Epithelial cell of prostate (primary cell): ENCODE measurements at places on chromosomes 11 and 22.

DNA sequence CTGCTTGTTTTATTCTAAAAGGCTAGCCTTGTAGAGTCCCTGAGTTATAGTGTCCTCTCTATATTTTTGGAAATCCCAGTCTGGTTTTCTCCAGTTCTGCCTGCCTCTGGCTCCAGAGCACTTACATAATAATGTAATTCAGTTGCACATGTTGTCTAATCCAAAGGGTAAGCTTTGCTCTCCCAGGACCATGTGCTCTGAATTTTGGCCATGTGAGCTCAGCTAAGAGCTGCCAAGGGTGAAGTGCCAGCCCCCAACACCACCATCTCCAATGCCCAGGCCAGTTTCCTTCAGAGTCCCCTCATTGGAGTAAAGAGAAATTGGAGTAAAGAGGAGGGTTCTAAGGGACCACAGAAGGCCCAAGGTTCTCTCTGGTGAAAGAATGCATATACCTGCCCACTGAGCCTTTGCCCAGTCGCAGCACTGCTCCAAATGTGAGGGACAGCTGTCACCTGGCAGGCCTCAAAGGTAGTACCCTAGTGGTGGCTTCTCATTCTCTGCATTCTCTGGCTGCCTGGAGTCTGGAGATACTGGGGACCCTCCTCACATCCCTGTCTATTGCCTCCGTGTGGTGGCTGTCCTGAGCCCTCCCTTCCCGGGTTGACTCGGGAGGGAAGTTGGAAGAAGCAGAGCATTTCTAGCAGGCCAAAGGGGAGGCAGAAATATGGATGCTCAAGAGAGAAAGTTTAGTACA is 4.9 kb downstream of the CRY2 start:
- DNase-seq: no peak

GRCh38 chr22:35352214-35353111 is 28.4 kb upstream of the HMOX1 start:
- no peak for DNase-seq

- no peak for DNase-seq
These were observed 6.4 kb upstream of the PKNOX2 start for GRCh38 chr11:125157953-125158680.

GRCh38 chr11:132563050-132563449 is 969.3 kb downstream of the OPCML start:
- DNase-seq: no peak

DNA sequence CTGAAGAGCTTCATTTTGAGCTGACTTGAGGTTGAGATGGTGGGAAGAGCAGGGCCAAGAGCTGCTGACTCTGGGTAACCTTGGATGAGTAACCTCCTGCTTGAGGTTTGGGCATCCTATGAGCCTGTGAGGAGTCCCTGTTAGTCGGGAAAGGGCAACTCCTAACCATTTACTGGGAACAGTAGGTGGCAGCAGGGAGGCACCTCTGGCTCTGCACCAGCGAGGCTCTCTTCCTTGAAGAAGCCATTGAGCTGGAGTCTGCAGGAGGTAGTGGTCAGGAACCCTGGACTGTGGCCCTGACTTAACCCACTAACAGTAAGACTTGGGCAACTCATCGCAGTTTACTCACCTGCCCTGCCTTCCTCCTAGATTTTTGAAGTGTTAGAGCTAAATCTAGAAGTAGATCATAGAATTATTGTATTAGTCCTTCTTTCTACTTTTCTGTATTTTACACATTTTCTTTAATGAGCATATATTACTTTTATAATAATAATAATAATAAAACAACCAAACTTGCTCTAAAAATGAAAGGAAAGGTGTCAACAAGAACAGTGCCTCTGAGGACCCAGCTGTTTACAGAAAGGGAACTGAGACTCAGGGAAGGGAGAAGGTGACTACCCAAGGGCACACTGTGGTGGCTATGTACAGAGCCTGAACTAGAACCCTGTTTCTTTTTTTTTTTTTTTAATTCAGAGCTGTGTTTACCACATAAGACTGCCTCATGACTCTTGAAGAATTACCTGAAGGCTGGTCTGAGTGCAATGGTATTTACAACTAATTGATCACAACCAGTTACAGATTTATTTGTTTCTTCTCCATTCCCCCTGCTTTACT is 47.5 kb downstream of the MEI1 start:
- peak; percentile 39 for DNase-seq

DNA sequence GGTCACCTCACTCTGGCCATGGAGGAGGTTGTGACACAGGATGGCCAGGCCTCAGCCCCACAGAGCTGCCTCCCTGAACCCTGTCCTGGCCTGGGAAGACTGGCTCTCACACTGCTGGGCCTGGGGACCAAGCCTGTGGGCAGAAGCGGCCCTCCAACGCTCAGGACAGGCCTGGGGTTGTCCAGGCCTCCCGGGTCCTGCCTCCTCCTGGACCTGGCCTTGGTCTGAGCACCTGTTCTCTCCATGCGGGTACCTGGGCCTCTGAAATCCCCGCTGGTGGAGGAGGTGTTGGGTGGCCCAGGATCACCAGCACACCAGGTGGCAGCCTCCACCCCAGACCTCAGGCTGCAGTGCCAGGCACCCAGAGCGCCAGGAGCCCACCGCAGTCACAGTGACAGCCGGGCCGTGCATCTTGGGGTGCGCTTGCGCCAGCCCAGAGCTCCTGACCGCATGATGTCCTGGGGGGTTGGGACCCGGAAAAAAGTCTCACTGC is 16.1 kb upstream of the PIM3 start:
- no peak for DNase-seq

GRCh38 chr11:120134106-120134930 is 3.6 kb downstream of the TRIM29 start:
- DNase-seq: no peak
